PC-3 (cell line): ENCODE measurements at places on chromosomes 5 and 9. TPM values are rescaled to one million over a fixed set of nuclear protein-coding genes. Genes with fewer than 3 reads are reported as not detected.

PCDH12 gene
- 0.15 TPM in 1 of 2 replicates, not detected in the other for total RNA-seq

ZBED3 gene
- 1.3 and 9.8 TPM in 2 replicates for total RNA-seq

AGXT2 gene
- total RNA-seq: not detected in 2 replicates

MAN2A1 gene
- 20.8 and 21.8 TPM in 2 replicates for total RNA-seq

DNA sequence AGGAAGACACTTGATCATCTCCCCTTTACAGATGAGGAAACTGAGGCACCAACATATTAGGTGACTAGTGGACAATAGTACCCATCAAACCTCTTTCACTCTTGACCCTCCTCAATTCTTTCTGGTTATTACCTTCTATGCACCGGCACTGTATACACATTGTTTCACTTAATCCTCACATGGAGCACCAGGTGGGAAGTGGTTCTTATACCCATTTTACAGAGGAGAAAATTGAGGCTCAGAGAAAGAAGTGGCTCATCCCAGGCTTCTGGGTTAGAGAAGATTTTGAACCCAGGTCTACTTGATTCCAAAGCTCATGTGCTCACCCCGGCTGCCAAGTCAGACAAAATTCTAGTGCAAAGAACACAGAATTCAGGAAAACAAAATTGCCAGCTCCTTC lies 17.4 kb upstream of the DENND1A start:
- DNase-seq: no peak
- no peak overlapping the region for H3K27ac ChIP-seq
- no peaks in the 10 kb centered on the region for H3K36me3 ChIP-seq
